ENCODE measurements at places on chromosomes 13 and 19.

- DNase-seq, result no peak
Observed at GRCh38 chr13:73767191-73767741, 366.9 kb downstream of the KLF12 start.

GRCh38 chr19:4088975-4089374 is 22.3 kb upstream of the ZBTB7A start:
- DNase-seq, result peak; percentile 58

GRCh38 chr19:40565355-40565754 is 11.3 kb upstream of the SHKBP1 start:
- no peak for DNase-seq

DNA sequence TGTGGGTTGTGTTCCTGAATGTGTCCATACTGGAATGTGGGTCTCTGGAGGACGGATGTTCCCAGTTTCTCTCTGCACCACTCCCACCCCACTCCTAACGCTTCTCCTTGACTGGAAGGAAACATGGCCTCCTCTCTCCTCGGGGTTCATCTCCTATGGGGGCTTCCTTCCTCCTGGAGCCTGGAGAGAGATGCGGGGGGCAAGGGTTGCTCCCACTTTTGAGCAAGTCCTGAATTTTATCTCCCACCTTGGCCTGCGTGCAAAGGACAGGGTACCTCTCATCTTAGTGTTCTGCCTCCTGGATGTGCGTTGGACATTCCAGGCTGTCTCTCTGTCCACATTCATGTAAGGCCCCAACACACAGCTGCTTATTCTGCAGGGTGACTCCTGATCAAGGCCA is 52.5 kb upstream of the UQCRFS1 start:
- DNase-seq, result no peak

- peak; percentile 50 for DNase-seq
Observed at GRCh38 chr13:24505256-24505655, 7.3 kb downstream of the PARP4 start.

GRCh38 chr19:44741258-44741731 is 7.2 kb upstream of the BCL3 start:
- peak; percentile 63 for DNase-seq

DNA sequence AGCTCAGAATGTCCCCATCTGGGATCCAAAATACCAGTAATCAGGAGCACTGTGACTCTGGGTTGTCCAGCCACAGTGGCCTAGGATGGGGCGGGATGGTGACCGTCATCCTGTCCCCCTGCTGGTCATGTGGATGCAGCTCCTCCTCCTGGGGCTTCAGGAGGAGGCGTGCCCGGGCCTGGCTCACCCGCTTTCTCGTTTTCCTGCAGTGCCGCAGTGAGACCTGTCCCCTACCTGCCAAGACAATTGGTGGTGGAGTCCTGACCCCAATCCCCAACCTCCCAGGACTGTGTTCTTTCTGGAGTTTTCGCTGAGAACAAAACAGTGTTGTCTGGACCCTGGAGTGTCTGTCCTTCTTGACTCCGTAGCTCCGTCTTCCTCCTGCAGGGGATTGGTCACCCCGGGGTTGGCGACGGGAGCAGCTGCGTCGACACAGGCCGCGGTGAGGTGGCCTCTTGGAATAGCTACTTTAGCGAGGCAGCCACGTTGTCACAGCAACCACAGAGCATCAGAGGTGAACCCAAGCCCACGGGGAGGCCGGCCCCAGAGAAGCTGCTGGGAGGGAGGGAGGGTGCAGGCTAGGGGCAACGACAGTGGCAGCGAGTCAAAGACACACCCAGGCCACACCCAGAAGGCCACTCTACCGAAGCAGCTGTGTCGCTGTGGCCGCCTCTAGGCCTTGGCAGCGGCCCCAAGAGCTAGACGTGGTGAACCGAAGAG is 10.2 kb upstream of the EMC10 start:
- DNase-seq, result peak; percentile 21

DNA sequence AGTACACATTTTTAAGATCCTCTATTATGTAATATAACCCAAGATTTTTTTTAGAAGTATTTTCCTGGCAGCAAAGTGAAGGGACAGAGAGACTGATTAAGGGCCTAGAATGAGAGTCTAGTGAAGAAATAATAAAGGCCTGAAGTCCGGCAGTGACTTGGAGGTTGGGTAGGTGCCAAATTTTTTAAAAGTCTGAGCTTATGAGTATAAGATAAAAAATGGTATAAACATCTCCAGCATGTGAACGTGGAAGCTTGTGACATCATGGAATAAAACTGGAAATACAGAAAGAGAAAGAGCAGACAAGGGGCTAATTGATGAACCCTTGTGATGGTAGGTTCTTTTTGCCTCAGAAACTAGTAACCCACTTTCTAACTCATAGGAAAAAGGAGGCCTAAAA is 174.6 kb downstream of the SUCLA2 start:
- DNase-seq, result no peak

- peak; percentile 28 for DNase-seq
Observed at GRCh38 chr19:47406711-47407416, 12.5 kb downstream of the MEIS3 start.

- DNase-seq, result no peak
Observed at GRCh38 chr19:19075126-19075525, 11.3 kb downstream of the SLC25A42 start.

GRCh38 chr13:100650326-100650725 is 24.3 kb downstream of the TMTC4 start:
- DNase-seq, result no peak

DNA sequence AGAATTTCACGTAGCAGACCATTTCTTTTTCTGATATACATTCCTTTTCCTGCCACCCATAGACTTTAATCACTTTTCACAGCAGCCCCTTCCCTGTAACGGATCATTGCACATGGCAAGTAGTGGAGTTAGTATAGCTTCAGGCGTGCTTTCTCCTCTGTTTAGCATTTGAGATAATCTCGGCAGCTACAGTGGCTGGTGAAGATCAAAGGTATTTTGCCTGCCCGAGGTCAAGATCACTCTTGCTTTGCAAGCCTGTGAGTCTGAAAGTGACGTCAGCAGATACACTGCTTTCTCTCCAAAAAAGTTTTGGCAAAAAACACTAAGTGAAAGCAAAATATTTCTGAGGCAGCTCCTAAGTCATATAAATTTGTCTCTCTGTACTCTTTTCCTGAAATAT is 260.0 kb downstream of the NDFIP2 start:
- no peak for DNase-seq

- no peak for DNase-seq
Observed at GRCh38 chr13:107554460-107554859, 660.9 kb downstream of the LIG4 start.

DNA sequence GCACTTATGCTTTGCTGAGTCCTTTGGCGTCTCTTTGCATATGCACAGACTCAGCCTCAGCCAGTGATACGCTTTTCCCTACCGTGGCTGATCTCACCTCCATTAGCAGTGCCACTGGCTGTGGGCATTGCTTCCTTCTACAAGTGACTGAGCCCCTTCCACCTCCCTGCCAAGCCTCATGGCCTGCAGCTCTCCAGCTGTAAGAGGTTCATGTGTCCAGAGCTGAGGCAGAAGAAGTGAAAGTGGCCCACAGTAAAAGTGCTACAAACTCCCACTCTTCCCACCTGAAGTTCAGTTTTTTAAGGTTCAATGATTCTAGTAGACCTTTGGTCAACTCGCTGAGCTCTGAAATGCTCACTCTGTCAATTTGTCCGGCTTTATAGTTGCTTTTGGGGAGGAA is 44.7 kb downstream of the SMARCA4 start:
- no peak for DNase-seq

DNA sequence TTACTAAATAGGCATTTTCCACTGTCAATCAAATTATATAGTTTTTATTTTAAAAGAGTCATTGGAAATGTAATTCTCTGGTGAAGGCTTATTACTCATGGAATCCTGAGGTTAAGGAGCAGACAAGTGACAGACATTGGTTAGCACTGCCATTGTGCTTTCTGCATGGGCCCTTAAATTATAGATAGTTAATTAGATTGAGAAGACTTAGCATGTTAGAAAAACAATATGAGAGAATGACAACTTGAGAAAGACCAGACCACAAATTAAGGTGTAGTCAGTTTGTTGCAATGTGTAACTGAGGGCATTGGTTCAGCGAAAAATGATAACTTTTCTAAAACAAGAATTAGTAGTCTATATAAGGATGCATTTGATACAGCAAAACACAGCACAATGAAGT is 195.5 kb downstream of the SLITRK6 start:
- DNase-seq, result no peak

GRCh38 chr19:56942756-56943155 is 102.2 kb upstream of the PEG3 start:
- peak; percentile 10 for DNase-seq

DNA sequence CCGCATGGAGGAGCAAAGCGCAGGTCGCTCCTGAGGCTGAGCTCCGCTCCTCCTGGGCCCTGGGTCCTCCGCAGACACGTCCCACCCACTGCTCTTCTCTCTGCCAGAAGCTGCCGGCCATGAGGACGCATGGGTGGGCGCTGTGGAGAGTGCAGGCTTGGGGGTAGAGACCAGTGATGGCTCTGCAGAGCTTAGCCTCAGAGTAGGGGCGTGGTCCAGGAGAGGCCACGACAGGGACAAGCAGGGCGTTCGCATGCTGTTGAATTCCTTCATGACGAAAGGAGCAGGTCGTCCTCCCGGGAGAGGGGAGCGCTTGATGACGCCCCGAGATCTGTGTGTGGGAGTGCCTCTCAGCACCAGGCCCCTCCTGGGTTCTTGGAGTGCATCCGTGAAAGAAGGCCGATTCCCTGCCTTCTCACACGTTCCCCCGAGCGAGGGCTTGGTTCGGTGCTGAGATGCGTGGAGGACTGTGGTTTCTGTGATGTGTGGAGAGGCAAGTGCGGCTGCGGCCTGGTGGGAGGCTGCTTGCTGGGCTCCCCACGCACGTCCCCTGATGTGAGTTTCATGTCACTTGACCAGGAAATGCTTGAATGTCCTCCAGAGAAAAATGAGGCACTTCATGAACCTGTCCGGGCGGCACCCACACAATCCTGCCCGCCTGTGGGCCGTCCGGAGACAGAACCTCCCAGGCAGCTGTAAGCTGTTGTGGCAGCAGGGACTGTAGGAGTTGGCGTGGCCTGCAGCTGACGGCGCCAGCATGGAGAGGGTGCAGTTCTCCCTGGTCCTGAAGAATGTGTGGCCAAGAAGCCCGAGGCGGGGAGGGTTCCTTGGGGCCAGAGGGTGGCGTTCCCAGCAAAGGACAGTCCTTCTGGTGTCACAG is 4.5 kb downstream of the SF3A2 start:
- DNase-seq, result no peak

DNA sequence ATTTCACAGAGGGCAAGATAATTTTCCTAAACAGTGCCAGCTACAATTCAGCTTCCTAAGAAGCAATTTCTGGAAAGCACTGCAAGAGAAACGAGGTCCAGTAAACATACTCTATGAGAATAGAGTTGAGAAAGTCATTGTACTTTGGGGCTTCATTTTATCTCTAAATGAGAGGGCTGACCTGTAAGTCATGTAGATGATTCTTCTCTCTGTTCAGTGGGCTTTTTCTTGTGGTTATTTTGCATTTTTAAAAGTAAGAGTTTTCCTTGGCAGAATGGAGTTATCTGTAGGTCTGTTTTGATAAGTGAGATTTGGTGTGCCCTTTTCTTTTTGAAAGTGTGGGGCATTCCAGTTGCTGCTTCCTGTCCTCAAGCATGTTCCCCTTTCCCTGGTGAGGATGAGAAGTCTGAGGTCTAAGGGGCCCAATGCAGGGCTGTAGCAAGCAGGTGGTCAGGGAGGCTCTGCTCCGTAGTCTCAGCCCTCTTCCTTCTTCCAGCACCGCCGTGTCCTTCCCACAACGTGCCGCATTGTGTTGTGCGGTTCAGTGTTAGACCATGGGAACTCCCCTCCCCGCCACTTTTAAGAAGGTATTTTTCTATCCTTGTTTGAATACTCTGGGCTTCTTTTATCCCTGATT is 86.3 kb downstream of the ARHGEF7 start:
- no peak for DNase-seq

DNA sequence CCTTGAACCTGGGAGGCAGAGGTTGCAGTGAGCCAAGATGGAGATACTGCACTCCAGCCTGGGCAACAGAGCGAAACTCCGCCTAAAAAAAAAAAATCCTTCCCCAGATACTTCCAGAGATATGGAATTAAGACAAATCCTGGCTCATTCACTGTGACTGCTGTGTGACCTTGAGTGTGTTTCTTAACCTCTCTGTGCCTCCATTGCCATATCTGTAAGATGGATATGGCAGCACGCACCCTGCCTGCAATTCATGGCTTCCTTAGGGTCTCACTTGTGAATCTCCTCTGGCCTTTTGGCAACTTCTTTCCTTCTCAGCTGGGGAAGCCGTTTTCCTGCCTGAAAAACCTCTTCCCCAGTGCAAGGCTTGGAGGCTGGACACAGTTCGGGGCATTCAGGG is 33.8 kb upstream of the ONECUT3 start:
- DNase-seq, result no peak

GRCh38 chr19:8615024-8615423 is 4.5 kb upstream of the ADAMTS10 start:
- no peak for DNase-seq

DNA sequence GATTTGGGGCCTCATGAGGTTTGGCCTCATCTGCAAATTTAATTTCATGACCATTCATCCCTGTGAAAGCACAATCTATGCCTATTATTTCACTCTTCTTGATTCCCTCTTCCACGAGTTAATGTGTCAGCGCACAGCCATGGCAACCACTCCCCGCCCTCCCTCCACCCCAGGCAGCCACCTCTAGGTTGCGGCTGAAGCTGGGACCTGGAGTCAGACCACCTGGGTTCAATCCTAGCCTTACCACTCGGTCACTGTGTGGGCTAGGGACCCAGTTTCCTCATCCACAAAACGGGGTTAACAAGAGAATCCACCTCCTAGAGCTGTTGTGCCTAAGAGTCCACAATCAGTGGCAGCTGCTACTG is 9.8 kb downstream of the CHST8 start:
- DNase-seq, result no peak

GRCh38 chr13:107811233-107812013 is 403.9 kb downstream of the LIG4 start:
- no peak for DNase-seq

GRCh38 chr13:29933401-29933800 is 83.0 kb upstream of the UBL3 start:
- no peak for DNase-seq

GRCh38 chr13:43150369-43151207 is 127.2 kb downstream of the DNAJC15 start:
- no peak for DNase-seq

DNA sequence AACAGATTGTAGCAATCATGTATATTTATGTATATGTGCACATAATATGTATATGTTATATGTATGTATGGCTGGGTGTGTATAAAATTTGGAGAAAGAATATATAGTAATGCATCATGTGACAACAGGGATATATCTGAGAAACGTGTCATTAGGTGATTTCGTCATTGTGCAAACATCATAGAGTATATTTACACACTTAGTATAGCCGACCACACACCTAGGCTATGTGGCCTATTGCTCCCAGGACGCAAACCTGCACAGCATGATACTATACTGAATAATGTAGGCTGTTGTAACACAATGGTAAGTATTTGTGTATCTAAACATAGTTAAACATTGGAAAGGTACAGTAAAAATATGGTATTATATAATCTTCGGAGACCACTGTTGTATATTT is 43.8 kb downstream of the ESD start:
- DNase-seq, result no peak

- DNase-seq, result no peak
Observed at GRCh38 chr19:48805452-48805851, 5.4 kb downstream of the BCAT2 start.

GRCh38 chr19:15328312-15328711 is 4.0 kb downstream of the BRD4 start:
- DNase-seq, result no peak

- DNase-seq, result no peak
Observed at GRCh38 chr19:4449022-4449638, 8.5 kb downstream of the UBXN6 start.

Data from suppressor macrophage (primary cell).